Inflammatory macrophage (primary cell): ENCODE measurements at places on chromosomes 2 and 18.

DNA sequence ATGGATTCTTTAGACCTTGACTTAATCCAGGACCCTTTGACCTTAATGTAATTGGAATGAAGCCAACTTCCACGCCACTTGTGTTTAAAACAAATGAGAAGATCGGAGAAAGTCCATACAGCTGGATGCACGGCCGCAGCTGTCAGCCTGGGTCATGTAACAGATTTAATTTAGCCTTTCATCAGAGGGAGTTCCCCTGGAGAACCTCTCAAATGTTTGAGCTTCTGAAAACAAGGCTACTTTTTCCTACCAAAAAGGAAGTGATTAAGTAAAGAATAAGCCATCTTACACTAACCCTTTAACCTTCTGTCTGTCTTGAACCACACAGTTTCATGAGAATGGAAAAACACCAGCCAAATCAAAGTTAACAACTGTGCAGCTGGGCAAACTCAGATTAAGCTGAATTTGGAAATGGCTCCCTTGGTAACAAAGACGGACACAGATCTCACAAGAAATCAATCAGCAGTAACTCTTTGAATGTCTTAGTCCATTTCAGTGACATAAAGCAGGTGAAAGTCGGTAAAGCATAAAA is 103.6 kb downstream of the DOCK10 start:
- DNase-seq, result no peak

DNA sequence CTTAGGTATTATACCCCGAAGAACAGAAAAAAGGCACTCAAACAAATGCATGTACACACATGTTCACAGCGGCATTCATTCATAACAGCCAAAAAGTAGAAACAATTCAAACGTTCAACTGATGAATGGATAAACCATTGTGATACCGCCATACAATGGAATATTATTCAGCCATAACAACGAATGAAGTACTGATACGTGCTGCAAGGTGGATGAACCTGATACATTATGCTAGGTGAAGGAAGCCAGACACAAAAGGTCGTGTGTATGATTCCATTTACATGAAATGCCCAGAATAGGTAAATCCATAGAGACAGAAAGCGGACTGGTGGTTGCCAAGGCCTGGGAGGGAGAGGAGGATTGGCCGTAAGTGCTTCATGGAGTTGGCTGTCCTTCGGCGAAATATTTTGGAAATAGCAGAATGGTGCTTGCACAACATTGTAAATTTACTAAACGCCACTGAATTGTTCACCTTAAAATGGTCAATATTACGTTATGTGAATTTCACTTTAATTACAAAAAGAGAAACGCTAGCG is 750 bp upstream of the RMP24 start:
- no peak for DNase-seq

DNA sequence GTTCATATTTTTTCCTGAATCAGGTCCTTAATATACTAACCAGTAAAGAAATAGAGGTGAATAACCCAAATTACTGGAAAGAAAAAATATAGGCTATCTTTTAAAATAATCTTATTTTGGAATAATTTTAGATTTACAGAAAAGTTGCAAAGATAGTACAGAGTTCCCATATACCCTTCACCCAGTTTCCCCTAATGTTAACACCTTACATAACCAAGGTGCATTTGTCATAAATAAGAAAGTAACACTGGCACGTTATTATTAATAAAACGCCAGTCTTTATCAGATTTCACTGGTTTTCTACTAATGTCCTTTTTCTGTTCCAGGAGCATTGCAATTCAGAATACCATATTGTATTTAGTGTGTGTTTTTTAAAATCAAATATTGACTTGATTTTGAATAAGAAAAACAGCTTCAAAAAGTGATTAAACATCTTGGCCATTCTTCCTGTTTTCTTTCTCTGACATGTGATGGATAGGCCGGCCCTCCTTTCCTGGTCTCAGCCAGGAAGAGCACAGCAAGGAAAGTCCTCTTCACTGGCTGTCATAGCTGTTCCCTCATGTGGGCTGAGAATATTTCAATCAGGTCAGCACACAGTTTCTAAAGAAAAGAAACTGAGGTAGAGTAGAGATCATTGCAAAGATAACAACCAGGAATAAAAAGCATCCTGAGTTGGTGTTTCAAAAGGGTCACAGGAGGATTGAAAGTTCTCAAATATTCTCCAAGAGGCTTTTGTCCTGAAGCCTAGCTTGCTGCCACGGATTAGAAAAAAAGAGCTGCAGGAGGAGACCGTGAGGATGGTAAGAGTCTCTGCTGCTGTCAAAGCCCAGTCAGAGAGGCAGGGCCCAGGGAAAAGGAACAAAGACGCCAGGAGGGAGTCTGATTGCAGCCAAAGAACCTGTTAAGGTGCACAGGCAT is 79.3 kb upstream of the ARL5A start:
- peak; percentile 43 for DNase-seq

DNA sequence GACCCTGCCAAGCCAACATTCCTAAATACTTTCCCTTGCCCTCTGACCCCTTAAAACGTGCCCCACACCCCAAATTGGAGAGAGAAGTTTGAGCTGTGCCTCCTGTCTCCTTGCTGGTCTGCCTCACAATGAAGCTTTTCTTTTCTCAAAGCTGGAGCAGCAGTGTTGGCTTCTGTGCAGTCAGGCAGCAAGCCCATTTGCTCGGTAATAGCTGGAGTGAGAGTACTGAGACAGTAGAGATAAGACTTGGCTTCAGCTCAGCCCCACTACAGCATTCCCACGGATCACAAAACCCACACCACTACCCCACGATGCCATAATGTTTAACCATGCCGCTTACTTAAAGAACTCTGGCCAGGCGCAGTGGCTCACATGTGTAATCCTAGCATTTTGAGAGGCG is 73.0 kb downstream of the NCAPH start:
- no peak for DNase-seq

GRCh38 chr2:221060376-221060775 is 511.7 kb downstream of the EPHA4 start:
- DNase-seq, result no peak

DNA sequence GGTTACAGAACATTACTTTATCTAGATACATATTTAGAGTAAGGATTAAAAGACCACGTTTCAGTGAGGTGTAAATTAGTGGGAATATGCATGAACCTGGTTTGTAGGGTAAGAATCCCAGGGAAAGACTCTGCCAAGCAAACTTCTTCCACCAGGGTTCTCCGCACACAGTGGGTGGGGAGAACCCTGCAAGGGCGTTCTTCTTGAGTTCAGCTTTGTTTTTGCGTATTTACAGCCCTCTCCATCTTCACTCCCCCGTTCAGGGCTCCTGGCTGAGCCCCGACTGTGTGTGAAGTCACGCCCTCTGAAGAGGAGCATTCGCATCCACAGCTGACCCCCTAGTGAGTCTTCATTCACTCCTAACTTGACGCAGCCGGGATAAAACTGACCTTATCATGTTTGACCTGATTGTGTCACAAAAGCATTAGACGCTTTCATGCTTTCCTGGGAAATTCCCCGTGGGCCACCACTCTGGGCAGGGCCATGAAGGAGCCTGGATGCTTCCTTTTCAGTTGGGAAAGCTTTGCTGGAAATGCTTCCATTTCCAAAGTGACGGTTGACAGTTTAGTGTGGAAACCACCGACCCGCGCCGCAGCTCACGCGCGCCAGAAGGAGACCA is 1.0 kb downstream of the ALKAL2 start:
- no peak for DNase-seq

GRCh38 chr2:96824079-96824870 is 8.2 kb downstream of the CNNM3 start:
- no peak for DNase-seq

- peak; percentile 24 for DNase-seq
Measured at GRCh38 chr2:74250189-74250631, 51.8 kb downstream of the MTHFD2 start.

GRCh38 chr2:218229239-218229638 is 12.2 kb downstream of the ARPC2 start:
- peak; percentile 89 for DNase-seq

GRCh38 chr18:32264401-32264800 is 74.6 kb downstream of the MEP1B start:
- no peak for DNase-seq

DNA sequence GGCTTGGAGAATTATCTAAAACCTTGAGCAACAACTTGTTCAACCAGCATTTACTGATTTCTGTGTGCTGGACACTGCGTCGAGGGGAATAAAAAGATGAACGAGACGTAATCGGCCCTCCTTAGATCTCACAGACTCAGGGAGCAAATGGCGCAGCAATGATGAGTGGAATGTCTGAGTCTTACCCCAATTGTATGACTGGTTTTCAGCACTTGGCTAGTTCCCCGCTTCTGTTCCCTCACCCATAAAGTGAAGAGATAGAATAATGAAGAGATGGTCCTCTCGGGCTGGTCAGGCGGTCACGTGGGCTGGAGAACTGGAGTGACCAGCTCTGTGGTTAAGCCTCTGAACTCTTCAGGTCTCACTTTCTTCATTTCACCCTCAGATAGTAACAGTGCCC is 17.3 kb upstream of the GATA6 start:
- no peak for DNase-seq

GRCh38 chr2:139170406-139170805 is 390.2 kb upstream of the NXPH2 start:
- DNase-seq, result no peak

- no peak for DNase-seq
Measured at GRCh38 chr2:173760553-173760952, 204.6 kb downstream of the SP3 start.

- no peak for DNase-seq
Measured at GRCh38 chr18:56937874-56938430, 208.9 kb upstream of the BOD1L2 start.
